ENCODE measurements at places on chromosomes 5 and 9.

DNA sequence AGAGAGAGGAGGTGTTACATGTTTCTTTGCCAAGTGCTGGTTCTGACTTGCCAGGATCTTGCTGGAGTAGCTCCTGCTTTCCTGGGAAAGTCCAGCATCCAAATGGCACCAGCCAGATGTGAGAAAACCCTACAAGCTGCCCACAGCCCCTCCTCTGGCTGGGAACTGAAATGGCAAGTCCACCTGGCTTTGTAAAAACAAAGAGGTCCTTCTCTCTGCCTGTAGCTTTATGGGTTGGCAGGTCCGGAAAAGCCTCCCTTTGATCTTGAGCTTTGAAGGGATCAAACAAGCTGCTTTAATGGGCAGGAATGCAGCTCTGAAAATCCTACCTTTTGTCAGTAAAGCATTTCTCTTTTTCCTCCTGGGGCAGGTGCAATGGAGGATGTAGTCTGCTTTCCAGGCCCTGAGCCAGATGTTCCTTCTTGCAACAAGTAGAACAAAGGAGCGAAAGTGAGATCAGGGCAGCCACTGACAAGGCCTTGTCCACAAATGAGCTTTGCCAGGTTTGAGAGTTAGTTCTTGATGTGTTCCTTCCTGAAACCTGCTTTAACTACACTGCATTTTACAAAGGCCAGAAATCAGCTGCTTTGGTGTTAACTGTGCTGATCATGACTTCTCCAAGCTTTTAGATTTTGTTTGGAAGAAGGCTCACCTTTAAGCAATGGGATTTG, 456.7 kb downstream of the ZNF608 start:
- DNase-seq, result no peak

- no peak for DNase-seq
Measured at GRCh38 chr9:37309136-37309535, 113.4 kb upstream of the GRHPR start.

- no peak for DNase-seq
Measured at GRCh38 chr9:106880863-106881262, 17.9 kb downstream of the ZNF462 start.

DNA sequence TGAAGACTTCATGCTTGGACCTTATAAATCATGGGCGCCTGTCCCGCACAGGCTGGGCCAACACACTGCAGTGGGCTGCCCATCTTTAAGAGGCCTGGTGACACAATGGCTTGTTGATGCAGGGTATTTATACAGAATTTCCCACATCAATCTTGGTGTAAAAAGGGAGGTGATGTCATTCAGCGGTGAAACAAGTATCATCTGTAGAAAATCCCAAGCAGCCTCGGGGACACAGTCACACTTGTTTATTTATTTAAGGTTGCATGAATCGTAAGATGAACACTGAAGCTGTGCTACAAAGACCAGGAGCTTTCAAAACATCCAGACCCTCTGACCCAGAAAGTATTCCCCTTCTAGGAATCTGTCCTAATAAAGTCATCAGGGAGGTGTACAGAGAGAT, 40.5 kb downstream of the SMIM23 start:
- DNase-seq, result no peak

DNA sequence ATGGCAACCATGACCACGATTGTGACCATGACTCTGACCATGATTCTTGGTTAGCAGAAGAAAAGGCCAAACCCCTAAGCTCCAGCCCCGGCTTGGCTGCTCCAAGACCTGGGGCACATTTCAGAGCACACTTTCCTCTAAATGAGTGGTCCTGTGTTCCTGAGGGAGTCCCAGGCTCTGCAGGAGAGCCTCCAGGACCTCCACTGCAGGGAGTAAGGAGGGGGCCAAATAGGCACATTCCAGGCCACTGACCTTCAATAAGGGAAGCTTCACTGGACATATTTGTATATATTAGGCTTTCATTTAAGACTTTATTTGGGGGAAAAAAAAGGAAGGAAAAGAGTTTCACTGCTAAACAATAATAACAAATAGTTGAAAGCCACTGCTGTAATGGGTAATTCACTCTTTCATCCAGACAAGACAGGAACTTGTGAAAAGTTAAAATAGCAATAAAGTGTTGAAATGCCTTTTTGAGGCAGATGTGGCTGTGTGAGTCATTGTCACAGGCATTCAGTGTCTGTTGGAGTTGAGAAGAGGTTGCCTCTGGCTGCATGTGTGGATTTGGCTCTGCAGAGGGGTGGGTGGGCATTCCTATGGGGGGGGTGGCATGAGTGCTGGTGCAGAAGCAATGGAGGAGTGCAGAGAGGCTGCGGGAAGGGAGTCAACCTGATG, 63.9 kb upstream of the TGFBR1 start:
- no peak for DNase-seq

DNA sequence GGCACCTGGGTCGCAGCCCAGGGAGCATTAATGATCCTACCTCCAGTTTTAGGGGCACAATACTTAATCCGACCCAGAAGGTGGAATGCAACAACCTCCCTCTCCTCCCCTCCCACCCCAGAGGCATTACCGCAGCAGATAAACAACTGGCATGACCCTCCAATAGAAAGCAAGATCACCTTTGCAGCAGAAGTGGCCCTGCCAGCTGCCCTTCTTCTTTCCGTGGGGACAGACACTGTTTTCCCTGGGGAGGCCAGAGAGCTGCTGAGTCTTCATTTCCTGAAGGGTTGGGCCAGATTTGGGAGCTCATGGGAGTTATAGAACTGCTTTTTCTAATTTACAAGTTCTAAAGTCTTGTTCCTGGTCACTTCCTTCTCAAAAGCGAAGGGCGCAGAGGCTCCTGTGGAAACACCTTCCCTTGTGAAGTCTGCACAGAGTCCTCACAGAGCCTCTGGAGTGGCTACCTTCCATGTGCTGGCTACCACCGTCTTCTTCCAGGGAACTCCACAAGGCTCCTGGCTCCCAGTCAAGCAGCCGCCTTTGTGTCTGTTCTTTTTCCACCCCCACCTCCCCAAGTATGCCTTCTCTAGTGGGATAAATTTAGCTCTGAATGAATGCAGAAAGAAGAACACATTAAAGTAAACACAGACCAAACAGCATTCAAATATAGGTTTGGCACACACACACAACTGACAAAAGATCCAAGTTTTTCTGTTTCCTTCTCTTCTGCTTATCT, 8.0 kb upstream of the PALM2AKAP2 start:
- DNase-seq, result no peak

GRCh38 chr5:11563822-11564221, 340.4 kb downstream of the CTNND2 start:
- DNase-seq, result no peak

DNA sequence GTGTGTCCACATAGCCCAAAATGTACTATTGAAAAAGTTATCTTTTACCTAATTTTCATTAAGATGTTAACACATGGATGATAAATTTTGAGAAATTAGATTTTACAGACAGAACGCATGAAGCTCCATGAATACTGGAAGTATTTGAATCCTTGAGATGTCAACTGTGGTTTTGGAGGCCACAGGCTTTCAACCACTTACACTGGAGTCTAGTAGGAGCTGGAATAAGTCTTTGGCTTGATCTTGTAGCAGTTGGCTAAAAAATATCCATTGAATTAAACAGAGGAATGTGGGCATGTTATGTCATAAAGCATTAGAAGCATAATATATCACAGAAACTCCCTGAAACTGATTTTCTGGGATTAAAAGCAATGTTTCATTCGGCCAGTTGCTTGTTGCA, 52.9 kb downstream of the CAMK4 start:
- DNase-seq, result no peak

- DNase-seq, result no peak
Measured at GRCh38 chr9:126724226-126724625, 80.6 kb upstream of the ZBTB43 start.

- no peak for DNase-seq
Measured at GRCh38 chr5:54828151-54828550, 157.2 kb downstream of the ESM1 start.

DNA sequence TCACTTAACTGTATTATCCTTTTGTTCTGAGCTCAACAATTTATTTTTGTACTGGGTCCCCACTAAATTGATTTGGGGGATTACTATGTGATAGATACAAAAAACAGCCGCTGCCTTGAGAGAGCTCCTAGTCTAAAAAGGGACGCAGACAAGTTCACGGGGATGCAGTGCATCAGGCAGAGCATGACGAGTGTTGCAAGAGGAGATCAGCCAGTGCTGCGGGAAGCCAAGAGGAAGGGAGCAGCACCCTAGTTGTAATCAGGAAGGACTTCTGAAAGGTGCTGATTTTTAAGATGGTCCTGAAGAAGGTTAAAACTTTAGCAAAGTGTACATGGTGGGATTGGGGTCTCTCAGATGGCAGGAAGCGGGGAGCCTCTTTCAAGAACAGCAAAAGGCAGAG, 15.8 kb downstream of the GALNT10 start:
- no peak for DNase-seq

GRCh38 chr5:91468651-91469422, 85.7 kb upstream of the ARRDC3 start:
- DNase-seq, result no peak

DNA sequence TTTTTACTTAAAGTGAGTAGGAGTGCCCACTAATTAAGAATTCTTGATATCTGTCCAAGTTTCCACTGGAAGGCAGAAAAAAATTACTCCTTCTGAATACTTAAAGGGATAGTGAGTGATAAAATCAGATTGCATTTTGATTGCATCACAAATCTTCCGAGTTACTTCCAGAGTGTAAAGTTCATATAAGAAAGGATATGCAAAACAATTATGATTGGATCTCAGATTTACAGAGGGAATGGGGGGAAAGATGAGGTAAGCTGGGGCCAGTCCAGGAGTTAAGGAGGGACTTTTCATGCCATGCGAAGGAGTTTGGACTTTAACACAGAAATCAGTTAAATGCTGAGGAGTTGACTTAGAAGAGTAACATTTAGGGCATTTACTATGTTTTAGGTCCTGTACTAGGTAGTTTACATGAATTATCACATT, 9.3 kb upstream of the RNF145 start:
- DNase-seq, result no peak

DNA sequence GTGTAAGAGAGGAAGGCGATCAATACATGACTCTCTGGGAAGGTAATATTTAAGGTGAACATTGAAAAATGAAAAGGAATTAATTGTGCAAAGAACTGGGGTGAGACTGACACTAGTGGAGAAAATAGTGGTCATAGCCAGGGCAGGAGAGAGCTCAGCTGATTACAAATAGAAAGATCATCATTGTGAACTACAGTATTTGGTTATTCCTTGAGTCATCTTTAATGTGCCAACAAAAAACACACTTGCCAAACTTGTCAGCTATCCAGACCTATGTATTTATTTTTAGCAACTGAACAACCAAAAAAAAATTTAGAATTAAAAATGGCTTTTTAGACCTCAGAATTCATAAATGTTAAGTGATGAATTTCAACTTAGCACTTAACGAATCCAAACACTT, 749.8 kb upstream of the CDH9 start:
- DNase-seq, result no peak

- DNase-seq, result no peak
Measured at GRCh38 chr9:135340143-135340655, 139.4 kb upstream of the PPP1R26 start.

DNA sequence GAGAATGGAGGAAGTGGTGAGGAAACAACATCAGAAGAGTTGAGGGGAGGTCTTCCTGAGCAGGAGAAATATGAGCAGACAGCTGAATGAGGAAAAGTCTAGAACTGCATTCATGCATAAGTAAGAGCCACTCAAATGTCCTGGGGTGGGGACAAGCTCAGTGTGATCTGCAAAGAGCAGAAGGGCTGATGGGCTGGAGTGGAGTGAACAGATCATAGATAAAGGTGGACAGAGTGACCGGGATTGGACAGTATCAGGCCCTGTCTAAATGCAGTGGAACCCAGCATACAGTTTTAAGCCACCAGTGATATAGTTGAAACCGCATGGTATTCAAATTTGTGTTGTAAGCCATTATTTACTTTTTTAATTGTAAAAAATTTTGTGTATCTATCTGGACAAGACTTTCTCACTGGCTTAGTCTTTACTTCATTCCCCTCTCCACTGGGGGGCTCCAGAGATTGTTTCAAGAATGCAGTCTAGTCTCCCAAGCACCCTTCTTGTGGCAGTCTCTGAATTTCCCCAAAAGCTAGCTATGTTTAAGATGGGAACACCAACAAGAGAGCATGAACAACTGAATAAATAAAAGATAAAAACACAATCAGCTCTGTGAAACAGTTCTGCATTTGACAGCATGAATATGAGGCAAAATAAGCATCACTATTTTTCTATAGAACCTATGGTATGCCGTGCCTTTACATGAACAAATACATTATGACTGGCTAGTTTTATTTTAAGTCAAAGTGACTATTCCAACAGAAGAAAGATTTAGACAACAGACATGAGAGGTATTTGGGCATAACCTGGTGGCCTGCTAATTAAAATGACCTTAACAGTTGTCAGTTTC, 10.7 kb upstream of the STK32A start:
- DNase-seq, result no peak

- no peak for DNase-seq
Measured at GRCh38 chr9:20697021-20697719, 13.1 kb downstream of the FOCAD start.

DNA sequence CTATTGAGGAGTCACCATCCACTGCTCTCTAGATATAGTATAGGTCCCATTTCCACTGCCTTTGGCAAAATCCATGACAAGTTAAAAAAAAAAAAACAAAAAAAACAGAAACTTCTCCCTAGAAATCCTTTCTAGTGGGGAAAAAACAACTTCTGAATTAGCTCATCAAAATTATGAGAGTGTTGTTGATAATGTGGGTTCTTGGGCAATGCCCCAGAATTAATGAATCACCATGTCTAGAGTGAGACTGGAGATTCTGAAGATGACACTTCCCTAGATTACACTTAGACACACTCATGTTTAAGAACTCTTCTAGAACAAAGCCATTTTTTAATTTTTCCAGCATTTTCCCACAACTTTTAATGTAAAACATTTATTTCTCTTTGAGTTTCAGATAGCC, 728.0 kb upstream of the C9orf72 start:
- DNase-seq, result no peak

- no peak for DNase-seq
Measured at GRCh38 chr5:171599957-171600612, 180.6 kb downstream of the FGF18 start.

DNA sequence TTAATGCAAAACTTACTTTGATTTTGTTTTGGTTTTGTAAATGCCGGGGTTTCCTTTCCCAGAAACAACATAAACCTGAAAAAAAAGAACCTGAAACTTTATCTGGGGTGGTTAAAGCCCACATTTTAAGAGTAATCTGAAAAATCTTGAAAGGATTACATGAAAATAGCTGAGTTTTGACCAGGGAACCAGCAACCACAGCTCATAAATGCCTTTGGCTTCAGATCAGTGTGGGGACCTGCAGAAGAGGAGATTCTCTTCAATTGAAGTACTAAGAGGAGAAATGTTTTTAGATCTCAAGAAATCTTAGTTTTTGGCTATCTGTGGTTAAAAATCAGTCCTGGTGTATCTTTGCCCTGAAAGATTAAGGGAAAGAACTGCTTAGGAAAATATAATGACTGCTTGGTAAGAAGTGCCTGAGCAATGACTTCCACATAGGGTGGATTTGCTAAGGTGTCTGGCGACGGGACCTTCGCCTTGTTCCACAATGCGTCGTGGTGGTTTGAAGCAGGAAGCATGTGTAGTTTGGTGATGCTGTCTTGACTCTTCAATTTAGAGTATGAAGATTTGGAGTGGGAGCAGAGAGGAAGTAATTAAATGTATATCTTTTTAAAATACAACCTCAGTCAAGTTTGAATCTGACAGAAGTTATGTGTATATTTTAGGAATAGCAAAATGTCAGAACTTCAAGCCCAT, 186.5 kb downstream of the MAN2A1 start:
- DNase-seq, result no peak
